ENCODE measurements at places on chromosomes 1 and 21. TPM values are rescaled to one million over a fixed set of nuclear protein-coding genes. Genes with fewer than 3 reads are reported as not detected.
A peak's percentile ranks its signal among the peaks of the same experiment; 100 is the strongest.

DNA sequence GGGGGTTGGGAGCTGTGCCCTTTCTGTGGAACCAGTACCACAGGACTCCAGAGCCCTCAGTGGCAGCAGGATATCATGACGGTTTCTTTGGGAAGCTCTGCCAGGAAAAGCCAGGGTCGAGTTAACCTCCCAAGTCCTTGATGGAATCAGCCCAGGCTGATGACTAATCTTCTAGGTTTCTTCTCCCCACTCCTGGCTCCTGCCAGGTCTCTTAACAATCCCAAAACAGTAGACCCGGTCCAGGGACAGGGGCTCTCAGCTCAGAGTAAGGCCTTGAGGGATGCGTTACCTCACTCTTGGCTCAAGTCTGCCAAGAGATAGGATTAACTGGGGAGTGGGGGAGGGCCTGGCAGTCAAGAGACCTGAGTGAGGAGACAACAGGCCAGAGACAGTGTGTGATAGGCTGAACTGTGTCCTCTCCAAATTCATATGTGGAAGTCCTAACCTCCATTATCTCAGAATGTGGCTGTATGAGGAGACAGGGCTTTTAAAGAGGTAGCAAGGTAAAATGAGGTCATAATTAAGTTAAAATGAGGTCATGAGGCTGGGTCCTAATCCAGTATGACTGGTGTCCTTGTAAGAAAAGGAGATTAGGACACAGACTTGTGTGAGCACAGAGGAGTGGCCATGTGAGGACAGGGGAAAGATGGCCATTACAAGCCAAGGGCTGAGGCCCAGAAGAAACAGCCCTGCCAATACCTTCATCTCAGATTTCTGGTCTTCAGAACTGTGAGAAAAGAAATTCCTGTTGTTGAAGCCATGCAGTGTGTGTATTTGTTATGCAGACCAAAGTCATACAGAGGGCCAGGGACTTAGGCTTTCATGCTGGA, 95.0 kb downstream of the BEND5 start:
- DNase-seq: no peak

GRCh38 chr1:6148497-6149241, 31.5 kb downstream of the CHD5 start:
- peak; percentile 94 for DNase-seq

DNA sequence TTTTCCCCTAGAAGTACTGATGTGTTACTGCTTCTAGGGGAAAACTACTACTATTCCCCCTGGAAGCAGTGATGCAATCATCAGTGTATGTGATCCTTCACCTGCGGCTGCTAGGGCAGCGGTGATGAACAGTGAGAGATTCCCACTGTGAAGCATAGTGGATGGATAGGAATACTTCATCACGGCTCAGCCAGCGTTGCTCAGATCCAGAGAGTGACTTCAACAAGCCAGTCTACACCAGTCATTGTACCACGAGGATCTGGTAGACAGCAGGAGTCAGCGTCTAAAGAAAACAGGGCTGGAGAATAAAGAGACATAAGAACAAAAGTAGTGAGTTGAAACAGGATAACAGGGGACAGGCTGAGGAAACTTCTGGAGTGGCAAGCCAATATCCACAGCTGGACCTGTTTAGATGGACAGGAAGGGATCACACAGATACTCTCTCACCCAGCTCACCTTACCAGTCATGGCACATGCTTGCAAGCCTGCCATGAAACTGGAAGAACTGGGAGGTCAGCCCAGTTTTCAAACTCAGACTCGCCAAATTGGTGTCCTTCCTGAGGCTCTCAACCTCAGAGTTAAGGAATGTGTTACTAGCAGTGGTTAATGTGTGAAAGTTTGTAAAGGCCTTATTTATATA, 42.4 kb upstream of the LRRC52 start:
- no peak for DNase-seq

DNA sequence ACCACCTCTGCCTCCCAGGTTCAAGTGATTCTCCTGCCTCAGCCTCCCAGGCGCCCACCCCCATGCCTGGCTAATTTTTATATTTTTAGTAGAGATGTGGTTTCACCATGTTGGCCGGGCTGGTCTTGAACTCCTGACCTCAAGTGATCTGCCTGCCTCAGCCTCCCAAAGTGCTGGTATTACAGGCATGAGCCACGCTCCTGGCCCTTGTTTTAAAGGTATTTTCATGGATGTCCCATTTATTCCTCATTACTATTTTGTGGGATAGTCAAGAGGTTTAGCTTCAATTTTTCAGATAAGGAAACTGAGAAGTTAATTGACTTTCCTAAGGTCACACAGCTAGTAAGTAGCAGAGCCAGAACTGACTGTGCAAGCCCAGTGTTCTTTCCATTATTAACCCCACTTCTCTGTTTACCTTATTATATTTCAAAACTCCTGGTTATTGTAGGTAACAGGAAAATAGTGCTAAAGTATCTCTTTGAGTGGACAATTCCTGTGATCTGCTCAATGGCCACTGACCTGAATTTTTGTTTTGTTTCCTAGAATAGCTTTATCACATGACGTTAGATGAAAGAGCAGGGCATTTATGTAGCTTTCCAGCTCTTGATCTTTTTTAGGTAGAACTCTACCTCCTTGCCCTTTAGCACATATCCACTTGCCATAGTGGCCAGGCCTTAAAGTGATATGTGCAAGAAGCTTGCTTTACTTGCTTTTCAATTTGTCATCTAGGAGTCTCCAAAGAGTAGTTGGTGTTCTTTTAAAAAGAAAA, 13.6 kb downstream of the ZYG11B start:
- no peak for DNase-seq

DNA sequence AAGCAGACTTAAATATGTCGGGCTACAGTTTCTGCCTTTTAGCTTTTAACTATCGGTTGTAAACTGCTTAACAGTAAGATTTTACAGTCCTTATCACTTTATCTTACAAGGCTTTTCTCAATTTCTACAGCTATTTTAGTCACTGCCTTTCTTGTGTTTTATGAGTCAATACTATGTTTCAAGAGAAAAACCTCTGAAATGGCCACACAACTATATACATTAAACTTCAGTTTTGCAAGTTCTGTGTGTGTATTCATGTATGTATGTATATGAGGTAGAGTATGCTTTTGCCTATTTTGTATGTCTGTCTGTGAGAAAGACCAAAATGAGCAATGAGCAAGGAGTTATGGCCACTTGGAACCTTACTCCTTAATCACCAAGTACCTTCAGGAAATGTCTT, 169.8 kb downstream of the SYT2 start:
- DNase-seq: no peak

DNA sequence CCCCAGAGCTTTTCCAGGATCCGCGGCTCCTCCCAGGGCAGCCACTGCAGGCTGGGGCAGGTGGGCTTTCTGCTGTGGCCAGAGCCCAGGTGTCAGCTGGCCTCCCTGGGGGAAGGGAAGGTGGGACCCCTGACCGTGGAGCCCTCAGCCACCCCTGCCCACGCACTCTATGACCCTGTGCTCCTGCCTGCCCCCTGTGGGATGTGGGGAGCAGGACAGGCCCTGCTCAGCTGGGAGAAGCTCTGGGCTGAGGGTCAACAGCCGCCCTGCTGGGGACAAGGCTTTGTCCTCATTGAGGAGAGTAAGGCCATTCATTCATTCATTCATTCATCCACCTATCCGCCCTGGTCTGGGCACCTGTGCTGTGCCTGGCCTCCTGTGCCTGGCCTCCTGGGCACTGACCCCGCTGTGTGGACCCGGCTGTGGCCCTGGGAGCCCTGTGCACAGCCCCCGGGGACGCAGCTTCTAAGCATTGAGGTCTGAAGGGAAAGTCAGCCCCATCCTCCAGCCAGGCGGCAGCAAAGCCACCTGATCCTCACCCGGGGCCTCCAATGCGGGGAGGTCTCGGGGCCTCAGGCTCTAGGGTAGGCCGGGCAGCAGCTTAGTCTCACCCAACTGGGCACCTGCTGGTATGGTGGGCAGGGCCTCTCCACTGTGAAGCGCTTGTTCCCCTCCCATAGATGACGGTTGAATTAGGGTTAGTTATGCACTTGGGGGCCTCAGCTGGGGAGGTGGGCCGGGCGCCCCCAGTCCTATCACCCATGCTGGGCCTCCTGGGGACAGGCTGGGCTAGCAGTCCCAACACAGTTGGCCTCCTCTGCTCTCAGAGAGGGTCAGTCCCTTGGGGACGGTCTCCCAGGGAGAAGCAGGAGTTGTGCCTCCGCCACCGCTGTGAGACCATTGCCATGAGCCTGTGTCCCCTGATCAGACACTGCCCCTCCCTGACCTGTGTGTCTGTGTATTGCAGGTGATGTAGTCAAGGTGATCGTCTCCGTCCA, 6.0 kb downstream of the TNFRSF14 start:
- peak; percentile 33 for DNase-seq

- DNase-seq: peak; percentile 3
Observed at GRCh38 chr1:200228081-200228480, 181.8 kb downstream of the ZNF281 start.

IPP gene
- total RNA-seq: 15.0 TPM

KCNJ9 gene
- 0.09 TPM for total RNA-seq

OR10J4 gene
- total RNA-seq: not detected
